OCI-LY7 (cell line): ENCODE measurements at places on chromosomes 2 and 18.

DNA sequence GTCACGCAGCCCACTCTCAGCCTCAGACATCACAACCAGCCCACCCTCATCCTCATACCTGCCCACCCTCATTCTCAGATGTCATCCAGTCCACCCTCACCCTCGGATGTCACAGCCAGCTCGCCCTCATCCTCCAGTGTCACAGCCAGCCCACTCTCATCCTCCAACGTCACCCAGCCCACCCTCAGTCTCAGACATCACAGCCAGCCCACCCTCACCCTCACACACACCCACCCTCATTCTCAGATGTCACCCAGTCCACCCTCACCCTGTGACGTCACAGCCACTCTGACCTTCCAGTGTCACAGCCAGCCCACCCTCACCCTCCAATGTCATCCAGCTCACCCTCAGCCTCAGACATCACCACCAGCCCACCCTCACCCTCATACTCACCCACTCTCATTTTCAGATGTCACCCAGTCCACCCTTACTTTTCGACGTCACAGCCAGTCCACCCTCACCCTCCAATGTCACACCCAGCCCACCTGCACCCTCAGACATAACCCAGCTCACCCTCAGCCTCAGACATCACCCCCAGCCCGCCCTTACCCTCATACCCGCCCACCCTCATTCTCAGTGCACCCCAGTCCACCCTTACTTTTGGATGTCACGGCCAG is 100.3 kb downstream of the LOXHD1 start:
- DNase-seq: no peak

- no peak for DNase-seq
Observed at GRCh38 chr2:144459937-144460336, 60.0 kb downstream of the ZEB2 start.

- DNase-seq: no peak
Observed at GRCh38 chr2:213691351-213691750, 407.1 kb downstream of the SPAG16 start.

DNA sequence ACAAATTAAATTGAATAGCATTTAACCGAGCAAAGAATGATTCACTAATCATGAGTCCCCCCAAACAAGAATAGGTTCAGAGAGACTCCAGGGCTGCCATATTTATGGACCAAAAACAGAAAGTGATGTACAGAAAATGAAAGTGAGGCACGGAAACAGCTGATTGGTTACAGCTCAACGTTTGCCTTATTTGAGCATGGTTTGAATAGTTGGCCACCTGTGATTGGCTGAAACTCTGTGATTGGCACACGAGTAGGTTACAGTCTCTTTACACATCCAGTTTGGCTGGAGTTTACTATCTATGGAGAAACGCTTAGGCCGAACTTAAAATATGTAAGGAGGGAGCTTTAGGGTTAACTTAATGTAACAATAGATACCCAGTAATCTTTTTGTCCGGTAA is 27.0 kb upstream of the DPYSL5 start:
- no peak for DNase-seq

DNA sequence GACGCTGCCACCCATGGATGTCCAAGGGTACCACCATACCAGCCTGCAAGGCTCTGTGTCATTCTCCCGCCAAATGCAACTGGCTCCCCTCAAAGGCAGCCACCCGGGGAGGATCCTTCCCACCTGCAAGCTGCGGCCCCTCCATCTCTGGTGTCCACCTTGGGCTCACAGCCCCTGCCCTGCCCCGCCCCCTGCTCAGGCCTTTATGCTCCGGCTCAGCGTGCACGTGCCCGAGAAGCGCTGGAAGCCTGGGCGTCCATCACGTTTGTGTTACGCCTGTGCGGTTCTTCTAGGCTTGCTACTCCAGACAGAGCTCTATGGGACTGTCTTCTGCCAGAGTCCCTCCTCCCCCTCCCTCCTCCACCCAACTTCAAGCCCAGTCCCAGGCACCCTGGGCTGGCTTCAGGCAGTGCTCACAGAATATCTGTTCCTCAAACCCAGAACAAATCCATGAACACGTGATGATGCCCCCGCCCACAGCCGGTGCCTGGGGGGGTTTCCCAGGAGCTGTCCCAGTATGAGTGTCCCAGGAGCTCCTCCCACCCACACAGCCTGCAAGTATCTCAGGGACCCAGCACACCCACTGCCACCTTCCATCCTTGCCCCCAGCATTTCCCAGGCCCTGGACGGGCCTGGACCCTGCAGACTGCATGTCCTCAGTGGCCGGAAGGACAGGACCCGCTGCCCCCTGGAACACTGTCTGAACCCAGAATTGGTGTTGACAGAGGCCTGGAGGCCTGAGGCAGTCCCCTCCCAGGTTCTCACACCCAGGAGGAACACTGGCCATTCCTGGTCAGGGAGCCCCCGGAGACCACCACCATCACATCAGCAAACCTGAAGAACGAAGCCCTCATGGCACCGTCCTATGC is 30.3 kb downstream of the KIF1A start:
- no peak for DNase-seq

- DNase-seq: no peak
Observed at GRCh38 chr2:109290887-109291643, 162.1 kb downstream of the SH3RF3 start.

DNA sequence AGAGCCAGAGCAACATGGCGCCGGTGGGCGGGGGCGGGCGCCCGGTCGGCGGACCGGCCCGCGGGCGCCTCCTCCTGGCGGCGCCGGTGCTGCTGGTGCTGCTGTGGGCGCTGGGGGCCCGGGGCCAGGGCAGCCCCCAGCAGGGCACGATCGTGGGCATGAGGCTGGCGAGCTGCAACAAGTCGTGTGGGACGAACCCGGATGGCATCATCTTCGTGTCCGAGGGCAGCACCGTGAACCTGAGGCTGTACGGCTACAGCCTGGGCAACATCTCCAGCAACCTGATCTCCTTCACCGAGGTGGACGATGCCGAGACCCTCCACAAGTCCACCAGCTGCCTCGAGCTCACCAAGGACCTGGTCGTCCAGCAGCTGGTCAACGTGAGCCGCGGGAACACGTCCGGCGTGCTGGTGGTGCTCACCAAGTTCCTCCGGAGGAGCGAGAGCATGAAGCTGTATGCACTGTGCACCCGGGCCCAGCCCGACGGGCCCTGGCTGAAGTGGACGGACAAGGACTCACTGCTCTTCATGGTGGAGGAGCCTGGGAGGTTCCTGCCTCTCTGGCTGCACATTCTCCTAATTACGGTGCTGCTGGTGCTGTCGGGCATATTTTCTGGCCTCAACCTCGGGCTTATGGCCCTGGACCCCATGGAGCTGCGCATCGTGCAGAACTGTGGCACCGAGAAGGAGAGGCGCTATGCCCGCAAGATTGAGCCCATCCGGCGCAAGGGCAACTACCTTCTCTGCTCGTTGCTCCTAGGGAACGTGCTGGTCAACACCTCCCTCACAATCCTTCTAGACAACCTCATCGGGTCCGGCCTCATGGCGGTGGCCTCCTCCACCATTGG is 507 bp downstream of the CNNM4 start:
- DNase-seq: peak; percentile 30

- DNase-seq: no peak
Observed at GRCh38 chr2:27942612-27943547, 52.4 kb downstream of the BABAM2 start.

DNA sequence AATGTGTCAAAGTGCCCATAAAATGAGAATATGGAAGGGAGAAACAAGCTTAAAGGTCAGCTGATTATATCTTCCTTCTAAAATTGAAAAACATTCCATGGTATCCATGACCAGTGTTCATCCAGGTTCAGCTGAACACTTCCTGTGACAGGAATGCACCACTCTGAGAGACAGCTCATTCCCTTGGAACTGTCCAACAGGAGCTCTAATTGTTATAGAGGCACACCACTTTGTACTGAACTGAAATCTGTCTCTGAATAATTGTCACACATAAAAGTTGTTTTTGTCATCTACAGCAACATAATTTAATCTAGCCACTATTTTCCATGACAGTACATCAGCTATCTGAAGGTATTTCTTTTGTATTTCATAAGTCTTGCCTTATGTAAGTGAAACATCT is 195.9 kb upstream of the ZNF804A start:
- DNase-seq: no peak

DNA sequence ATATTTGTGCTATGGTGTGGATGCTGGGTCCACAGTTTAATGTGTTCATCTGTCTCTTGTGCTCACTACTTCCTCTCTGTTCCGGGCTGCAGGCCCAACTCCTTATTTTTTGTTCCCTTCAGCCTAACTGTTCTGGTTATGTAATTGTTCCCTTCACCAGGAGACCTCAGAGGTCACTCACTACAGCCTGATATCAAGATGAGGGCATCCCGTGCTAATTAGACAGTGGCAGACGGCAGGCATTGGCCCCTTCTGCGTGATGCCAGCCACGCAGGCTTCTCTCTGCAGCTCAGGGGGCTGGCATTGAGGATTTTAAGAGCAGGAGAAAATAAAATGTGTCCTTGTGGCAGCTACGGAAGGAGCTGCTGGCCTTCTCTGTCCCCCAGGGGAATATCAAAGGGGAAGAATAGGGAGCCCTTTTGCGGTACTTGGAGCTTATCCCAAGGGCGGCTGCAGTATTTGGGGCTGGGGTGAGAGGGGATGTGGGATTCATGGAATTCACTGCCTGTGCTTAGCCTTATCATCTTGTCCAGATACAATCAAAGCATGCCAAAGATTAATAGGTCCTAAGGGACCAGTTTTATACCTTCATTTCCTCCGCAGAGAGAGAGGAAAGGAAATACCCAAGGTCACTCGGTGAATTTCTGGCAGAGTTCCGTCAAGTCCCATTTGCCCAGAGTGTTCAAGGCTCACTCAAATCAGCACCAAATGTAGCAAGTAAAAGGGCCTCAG is 53.3 kb upstream of the TRIB2 start:
- DNase-seq: no peak

GRCh38 chr2:37637190-37637860 is 34.1 kb downstream of the CDC42EP3 start:
- DNase-seq: no peak

DNA sequence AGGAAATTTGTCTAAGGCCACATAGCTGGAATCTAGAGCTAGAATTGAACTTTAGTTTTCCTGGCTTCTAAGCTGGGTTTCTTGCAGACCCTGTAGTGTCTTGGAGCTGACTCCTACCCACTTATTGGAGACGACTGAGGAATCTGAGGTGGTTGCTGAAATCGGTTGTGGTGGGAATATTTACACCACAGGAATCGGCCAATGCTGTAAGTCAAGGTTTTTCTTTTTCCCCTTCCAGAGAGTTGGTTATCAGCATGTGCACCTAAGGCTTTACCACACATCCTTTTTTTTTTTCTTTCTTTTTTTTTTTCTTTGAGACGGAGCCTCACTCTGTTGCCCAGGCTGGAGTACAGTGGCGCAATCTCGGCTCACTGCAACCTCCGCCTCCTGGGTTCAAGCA is 9.4 kb downstream of the CABLES1 start:
- no peak for DNase-seq

DNA sequence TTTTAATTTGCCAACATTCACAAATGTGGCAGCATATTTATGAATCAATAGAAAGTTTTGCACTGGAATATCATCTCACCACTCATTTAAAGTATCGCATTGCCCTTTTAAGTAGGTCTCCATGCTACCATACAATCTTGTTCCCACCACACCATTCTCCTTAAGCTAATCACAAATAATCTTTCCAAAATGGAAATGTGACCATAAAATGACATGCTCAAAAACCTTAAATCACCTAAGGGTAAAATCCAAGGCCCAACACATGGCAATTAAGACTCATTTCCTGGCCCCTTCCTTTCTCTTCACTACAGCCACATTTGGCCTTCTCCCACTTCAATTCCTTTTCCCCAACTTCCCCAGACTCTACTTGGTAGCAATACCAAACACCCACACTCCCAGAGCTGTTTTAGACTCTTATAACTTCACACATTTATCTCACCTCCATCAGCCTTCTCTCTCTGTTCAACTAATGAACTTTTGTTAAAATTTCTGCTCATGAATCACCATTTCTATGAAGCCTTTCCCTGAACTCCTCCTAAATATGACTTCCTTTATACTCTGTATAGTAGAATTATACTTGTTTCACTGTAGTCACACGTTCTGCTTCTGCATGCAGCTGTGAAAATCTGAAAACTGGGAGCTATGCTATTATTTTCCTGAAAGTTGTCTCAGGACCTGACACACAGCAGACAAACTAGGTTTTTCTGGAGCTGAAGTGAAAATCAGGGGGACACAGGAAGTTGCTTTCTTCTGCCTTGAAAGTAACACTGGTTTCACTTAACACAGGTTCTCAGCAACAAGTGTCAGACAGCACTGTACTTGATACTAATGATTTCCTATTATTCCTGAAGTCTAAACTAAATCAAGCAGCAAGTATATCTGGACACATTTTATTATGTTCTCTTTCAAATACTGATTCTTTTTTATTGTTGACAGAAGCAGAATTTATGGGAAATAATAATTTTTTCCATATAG is 303.9 kb downstream of the ZEB2 start:
- no peak for DNase-seq

- DNase-seq: no peak
Observed at GRCh38 chr2:99198103-99198841, 17.3 kb downstream of the MRPL30 start.

GRCh38 chr2:181847198-181847556 is 44.4 kb upstream of the ITPRID2 start:
- no peak for DNase-seq

DNA sequence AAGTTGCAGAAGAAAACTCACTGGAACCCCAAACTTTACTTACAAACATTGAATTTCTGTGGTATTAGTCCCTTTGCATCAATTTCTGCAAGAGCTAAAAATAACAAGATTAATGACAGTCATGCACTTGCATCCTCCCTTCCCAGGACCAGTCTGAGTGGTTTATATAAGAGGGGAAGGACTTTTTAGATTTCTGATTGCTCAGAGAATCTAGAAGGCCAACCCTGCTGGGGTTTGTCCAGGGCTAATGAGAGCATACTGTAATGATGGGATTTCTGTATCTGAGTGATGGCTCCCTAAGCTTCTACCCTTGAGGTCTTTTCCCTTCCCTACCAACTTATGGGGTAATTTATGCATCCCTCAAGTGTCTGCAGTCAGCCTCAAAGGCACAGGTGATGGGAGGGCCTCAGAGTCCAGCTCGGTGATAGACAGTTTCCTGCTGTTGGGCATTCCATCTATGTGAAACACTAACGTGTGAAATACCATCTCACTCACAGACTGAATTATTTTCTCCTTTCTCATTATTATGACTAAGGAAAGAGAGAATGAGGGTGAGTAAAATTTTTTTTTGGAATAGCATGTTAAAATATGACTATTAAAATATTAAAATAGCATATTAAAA is 556.3 kb downstream of the RIT2 start:
- no peak for DNase-seq

DNA sequence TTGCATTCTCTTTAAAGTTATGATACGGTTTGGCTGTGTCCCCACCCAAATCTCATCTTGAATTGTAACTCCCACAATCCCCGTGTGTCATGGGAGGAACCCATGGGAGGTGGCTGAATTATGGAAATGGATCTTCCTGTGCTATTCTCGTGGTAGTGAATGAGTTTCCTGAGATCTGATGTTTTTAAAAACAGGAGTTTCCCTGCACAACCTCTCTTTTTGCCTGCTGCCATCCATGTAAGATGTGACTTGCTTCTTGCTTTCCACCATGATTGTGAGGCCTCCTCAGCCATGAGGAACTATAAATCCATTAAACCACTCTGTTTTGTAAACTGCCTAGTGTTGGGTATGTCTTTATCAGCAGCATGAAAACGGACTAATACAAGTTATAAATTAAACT is 37.5 kb upstream of the SESTD1 start:
- DNase-seq: no peak

GRCh38 chr2:98281607-98282006 is 64.6 kb upstream of the CNGA3 start:
- DNase-seq: no peak
